ENCODE measurements at places on chromosomes 4 and X.

GRCh38 chrX:154603438-154604430, 15.3 kb downstream of the CTAG1B start:
- DNase-seq, result no peak

GRCh38 chr4:6383929-6384328, 88.5 kb downstream of the PPP2R2C start:
- no peak for DNase-seq

- no peak for DNase-seq
Observed at GRCh38 chrX:130330706-130331105, 9.0 kb upstream of the SLC25A14 start.

DNA sequence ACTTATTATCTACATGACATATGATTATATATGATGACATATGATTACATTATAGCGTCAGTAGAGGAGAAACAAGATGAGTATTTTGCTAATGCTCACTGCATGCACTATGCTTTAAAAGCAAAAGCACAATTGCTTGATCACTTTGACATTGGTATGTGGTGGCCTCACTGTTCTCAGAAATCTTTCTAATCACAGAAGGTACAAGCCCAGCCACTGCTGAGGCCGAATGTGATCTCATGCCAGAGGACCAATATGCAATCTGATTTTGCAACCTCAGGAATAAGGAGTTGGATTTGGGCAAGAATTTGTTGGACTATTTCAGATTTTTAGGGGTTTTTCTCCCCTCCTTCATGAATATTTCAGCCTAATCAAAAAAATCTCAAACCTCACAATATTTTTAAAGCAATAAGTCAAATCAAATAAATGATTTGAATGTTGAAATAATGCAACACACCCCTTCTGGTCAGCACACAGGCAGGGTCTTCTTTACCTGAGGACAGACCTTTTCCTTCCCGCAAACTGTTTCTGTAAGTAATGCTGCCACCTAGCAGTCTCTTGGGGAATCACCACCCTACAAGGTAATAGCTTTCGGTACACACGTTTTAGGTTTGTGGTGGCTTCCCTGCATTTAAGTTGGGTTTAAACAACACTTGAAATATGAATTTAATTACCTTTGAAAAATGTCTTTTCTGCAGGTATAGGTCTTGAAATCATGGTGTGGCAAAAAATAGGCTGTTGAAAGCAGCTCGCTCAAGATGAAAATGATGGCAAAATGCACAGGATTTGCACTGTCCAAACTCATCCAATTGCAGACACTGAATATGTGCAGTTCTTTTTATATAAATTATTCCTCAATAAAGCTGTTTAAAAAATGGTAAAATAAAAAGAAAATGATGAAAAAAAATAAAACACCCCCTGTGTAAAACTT, 4.8 kb upstream of the CXCL13 start:
- no peak for DNase-seq

GRCh38 chr4:174263445-174263736, 20.1 kb downstream of the FBXO8 start:
- DNase-seq, result no peak

GRCh38 chrX:154525606-154526490, 9.8 kb upstream of the FAM3A start:
- no peak for DNase-seq

- no peak for DNase-seq
Observed at GRCh38 chr4:140076307-140076706, 77.7 kb downstream of the MAML3 start.

GRCh38 chr4:180650273-180650672, 1592.9 kb upstream of the TENM3 start:
- DNase-seq, result no peak

- no peak for DNase-seq
Observed at GRCh38 chr4:8009710-8010511, 70.2 kb upstream of the AFAP1 start.

DNA sequence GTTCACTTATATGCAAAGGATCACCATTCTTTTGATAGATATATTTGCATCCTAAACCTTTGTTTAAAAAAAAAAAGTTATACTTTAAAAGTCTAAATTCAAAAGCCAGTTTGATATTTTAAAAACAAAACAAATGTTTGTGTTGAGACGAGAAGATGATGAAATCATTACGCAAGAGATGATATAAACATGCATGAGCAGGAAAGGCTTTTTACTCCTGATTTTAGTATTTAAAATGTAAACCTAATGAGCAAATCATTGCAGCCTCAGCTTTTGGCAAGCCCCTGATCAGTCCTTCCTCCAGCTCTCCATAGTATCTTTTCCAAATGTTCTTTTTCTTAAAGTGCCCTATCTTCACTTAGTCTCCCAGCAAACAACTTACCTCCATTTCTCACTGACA, 115.6 kb downstream of the ARAP2 start:
- no peak for DNase-seq

DNA sequence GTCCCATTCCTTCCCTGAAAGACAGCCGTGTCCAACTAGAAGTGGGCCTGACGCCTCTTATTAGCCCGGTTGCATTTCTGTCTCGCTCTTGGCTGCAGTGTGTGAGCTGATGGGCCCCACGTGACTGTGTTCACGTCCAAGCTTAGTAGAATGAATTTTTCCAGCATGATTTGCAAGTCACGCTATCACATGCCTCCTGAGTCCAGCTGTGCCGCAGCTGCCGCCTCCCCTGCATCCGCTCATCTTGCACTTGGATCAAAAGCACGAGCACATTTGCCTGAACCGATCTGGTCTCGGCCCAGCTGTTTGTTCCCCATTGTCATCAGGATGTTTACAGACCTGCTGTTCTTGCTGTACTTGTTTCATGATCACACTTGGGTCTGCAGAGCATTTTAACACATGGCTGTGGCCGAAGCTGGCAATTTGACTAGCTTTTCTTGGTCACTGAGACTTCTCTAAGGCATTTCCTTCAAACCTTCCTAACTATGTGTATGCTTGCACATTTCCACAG, 126.5 kb downstream of the KIT start:
- no peak for DNase-seq

GRCh38 chr4:1361431-1361830, 14.4 kb downstream of the UVSSA start:
- no peak for DNase-seq

- no peak for DNase-seq
Observed at GRCh38 chr4:5469151-5469775, 239.1 kb downstream of the EVC2 start.

GRCh38 chr4:174707051-174707676, 121.9 kb downstream of the GLRA3 start:
- no peak for DNase-seq

GRCh38 chr4:144648042-144648441, 2.1 kb downstream of the HHIP start:
- DNase-seq, result no peak

GRCh38 chr4:143336781-143337599, at the start of gene GAB1:
GAB1 (plus strand) TSS chr4:143336876; CDS start chr4:143337189, 313 bp downstream.
- DNase-seq, result peak; percentile 27

DNA sequence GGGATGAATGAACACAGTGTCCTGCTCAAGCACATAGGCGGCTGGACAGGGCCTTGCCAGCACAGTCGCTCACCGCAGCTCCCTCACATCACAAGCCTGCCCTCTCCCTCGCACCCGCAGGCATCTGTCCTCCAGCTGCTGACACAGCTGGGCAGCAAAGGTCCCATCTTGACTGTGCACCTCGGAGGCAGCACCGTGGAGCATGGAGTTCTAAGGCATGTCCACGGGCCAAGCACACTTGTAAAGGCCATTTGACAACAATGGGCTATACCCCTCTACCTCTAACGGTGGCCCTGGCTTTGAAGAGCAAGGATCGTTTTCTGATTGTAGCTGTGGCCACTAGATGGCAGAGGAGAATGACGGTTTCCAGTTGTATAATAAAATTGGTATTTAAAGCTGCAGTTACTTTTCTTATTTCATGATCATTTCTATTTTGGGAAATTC, 53.8 kb downstream of the APLN start:
- DNase-seq, result no peak

DNA sequence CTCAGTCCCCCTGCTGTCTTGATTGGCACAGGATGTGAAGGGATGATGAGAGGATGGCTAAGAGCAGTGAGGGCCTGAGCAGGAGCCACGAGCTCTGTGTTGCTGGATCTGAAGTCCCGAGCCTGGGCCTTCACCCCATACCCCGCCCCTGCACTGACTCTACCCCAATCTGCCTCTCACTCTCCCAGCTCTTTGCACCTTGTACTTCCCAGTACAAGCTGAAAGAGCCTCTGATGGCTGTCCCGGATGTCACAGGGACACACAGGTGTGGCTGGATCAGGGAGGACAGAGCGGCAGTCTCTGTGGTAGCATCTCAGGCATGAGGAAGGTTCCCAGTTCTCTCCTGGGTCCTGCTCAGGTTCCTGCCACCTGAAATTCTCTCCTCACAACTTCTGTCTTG, 103.6 kb downstream of the CHIC2 start:
- DNase-seq, result no peak

GRCh38 chr4:186757696-186758355, 34.2 kb upstream of the FAT1 start:
- DNase-seq, result no peak

- no peak for DNase-seq
Observed at GRCh38 chrX:32408389-32408788, 803.0 kb downstream of the DMD start.

DNA sequence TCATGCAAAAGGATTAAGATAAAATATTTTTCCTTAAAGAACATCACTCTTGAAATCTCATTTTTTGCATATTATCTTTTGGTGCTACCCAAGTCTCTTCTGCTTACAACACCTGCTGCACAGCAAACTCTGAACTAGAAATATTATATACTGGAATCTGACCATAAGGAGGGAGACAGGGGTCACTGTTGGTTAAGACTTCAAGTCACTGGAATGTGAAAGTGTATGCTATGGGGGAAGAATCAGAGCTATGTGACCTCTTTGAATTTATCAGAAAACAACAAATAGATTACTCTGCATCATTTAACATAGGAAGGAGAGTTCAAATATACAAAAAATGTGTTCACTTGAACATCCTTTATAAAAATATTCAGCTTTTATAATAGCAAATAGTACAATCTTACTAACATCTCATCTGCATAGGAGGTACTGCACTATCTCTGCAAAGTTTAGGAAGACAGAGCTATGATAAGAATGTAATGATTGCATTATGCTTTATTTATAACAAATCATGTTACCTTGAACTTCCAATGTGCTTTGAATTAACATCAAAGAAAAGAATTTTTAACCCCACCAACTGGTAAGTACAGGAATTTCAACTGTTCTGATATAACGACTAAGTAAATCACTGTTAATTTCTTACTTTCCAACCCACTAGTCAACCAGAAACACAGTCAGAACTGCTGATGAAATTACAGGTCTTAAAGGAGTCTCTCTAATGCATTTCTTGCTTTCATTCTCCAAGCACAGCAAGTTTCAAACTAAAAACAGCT, 69.8 kb downstream of the ZNF827 start:
- no peak for DNase-seq

- no peak for DNase-seq
Observed at GRCh38 chr4:9841072-9841471, 59.6 kb downstream of the DRD5 start.

- no peak for DNase-seq
Observed at GRCh38 chr4:162732876-162733275, 433.8 kb downstream of the NAF1 start.

DNA sequence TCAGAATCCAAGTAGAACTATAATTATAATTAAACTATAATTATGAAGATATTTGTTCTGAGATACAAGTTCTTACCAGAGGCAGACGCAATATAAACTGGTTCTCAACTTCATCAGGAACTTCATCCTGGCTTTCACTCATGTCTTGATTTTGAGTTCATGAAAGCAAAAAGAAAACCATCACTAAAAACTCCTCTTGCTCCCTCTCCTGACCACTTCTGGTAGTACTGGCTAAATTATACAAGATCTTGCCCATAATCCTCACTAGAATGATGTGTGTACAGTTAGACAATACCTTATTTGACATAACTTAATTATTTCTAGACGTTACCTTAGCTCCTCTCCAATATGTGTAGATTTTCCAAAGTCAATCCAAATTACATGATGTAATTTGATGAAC, 3.7 kb downstream of the TAF7L start:
- no peak for DNase-seq

DNA sequence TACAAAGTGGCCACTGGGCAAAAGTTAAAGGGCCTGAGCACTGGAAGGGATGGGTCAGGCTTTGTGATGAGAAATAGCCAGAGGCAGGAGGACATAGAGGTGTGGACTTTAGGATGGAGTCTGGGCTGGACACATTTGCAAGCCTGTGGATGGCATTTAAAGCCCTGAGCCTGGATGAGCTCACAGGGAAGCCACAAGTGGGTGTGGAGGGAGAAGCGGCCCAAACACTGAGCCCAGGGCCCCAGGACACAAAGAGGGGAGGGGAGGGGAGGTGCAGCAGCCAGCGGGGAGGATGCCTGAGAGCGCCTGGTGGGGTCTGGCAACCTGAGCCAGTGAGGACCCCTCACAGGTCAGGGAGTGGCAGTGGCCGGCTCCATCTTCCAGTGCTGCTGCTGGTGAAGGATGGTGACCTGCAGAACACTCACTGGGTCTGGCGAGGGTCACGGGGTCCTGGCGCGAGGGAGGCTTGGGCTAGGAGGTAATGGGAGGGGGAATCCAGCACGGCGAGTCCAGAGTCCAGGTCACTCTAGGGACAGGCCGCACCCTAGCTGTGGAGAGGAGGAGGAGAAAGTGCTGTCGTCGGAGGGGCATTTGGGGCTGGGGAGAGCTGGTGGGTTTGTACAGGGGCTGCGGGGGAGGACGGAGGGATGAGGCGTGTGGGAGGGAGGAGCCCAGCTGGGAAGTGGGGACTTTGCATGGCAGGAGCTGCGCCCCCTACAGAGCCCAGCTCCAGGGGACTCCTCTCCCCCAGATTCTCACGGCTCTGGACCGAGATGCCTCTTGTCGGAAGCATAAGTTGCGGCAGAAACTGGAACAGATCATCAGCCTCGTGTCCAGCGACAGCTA, 7.0 kb downstream of the LAGE3 start:
- no peak for DNase-seq

DNA sequence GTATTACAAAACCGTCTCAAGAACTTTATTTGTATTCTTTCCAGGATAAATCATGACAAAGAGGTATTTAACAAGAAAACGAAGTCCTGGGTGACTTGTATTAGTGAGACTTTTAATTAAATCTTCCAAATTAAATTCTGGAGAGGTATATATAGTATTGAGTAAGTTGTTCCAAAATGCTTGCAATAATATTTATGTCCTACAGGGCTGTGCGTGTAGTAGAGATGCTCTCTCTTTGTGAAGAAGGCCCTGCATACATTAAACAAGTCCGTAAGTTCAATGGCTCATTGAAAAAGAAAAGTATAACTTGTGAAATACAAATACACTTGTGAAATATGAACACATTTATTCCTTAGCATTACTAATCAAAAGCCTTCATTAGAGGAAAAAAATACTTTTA, 211.4 kb downstream of the ARHGAP24 start:
- DNase-seq, result no peak

GRCh38 chr4:139619644-139620043, 46.0 kb upstream of the MGST2 start:
- no peak for DNase-seq

DNA sequence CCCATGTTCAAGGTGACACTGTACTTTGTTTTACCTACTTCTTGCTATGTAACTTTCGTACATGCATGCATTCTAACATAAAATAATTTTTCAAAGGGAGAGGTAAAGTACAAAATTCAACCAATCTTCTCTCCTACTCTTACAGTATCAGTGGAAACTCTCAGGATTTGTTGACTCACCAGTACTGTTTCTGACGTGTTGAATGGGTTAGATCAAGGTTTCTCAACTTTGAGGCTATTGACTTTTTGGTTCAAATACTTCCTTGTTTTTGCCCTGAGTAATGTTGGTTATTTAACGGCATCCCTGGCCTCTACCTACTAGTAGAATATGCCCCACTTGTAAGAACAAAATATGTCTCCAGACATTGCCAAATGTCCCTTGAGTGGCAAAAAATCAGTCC, 94.6 kb upstream of the SMAD1 start:
- no peak for DNase-seq

- DNase-seq, result no peak
Observed at GRCh38 chrX:15816886-15817285, 26.6 kb downstream of the ZRSR2 start.
